ENCODE measurements at places on chromosomes 5 and 9.

DNA sequence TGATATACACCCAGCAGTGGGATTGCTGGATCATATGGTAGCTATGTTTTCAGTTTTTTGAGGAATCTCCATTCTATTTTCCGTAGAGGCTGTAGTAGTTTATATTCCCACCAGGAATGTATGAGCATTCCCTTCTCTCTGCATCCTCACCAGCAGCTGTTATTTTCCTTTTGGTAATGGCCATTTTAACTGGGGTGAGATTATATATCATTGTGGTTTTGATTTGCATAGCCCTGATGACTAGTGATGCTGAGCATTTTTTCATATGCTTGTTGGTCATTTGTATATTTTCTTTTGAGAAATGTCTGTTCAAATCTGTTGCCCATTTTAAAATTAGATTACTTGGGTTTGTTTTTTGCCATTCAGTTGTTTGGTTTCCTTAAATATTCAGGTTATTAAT is 11.2 kb upstream of the PPIC start:
- no peak for DNase-seq

DNA sequence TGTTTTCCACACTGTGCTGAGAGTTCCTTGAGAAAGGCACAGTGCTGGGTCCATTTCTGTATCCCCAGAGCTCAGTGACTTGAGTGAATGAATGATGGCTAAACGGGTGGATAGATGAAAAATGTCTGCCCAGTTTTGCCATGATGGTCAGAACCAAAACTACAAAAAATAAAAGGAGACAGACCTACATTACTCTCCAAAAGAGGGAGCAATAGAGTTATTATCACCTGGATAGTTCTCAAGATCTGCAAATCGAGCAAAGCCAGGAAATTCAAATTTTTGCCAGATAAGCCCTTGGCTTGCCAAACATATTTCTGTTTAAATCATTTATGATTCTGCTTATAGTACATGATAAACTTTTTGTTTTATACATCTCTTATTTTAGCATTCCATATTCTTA is 214.2 kb upstream of the ZNF462 start:
- DNase-seq, result no peak

GRCh38 chr5:56501781-56502557 is 268.8 kb upstream of the ANKRD55 start:
- no peak for DNase-seq

DNA sequence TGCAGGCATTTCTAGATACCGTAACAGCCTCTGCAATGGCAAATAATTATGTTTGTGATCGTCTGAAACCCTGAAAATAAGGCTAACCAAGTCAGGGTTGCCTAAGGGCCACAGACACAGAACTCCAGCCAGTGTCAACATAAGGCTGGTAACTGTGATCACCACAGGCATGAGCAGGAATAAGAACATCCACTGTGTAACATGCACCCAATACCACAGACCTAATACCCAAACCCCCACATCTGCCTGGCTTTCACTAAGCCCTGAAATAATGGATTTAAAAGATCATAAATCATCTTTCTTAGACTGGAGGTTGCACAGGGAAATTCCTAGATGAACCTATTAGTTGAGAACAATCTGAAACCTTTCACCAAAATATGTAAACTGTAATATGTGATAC is 394.5 kb downstream of the NFIB start:
- no peak for DNase-seq

DNA sequence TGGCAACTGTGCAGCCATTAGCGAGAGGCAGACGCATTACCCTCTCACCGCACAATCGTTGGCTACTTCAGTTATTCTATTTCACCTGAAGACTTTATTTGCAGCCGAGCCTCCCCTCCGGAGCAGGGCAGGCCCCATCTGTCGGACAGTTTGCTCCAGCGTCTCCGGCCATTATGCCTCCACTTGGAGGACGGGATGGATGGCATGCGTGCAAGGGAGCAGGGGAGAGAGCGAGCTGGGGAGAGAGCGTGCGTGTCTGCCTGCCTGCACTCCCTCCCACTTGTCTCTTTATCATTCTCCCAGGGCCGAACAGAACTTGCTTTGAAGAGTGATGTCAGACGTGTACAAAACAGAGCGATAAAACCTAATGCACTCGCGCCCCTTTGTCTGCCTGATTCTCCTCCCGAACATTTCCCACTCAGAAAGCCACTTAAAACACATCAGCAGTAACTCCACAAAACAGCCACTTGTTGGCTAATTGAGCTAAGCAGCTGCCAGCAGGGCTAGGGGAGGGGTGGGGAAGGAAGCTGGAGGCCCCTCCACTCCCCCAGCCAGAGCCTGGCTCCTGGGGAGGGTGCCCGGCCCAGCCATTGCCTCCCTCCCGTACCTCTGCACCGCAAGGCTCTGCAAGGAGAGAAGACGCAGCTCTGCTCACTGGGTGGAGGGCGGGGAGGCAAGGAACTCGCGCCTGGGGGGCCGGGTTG is 43.4 kb upstream of the FUBP3 start:
- DNase-seq, result no peak

DNA sequence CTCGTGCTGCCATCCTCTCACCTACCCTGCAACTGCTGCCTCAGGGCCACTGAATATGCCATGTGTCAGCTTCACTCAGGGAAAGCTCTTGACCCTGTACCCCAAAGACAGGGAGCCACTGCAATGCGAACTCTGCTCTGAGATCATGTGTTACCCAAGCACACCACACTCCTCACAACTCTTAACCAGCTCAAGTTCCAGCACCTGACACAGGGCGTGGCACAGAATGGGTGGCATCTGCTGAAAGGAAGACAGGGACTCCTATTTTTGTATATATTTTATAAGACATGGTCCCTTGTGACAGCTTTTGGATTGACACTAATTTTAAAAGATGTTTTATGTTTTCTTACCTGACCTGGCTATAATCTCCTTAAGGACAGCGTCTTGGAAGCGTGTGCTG is 10.7 kb downstream of the PHYKPL start:
- no peak for DNase-seq

- DNase-seq, result no peak
Observed at GRCh38 chr9:88684046-88684445, 149.1 kb downstream of the NXNL2 start.

- no peak for DNase-seq
Observed at GRCh38 chr9:72440992-72441847, 76.2 kb upstream of the ZFAND5 start.

GRCh38 chr9:38166501-38166900 is 97.5 kb upstream of the SHB start:
- DNase-seq, result no peak

DNA sequence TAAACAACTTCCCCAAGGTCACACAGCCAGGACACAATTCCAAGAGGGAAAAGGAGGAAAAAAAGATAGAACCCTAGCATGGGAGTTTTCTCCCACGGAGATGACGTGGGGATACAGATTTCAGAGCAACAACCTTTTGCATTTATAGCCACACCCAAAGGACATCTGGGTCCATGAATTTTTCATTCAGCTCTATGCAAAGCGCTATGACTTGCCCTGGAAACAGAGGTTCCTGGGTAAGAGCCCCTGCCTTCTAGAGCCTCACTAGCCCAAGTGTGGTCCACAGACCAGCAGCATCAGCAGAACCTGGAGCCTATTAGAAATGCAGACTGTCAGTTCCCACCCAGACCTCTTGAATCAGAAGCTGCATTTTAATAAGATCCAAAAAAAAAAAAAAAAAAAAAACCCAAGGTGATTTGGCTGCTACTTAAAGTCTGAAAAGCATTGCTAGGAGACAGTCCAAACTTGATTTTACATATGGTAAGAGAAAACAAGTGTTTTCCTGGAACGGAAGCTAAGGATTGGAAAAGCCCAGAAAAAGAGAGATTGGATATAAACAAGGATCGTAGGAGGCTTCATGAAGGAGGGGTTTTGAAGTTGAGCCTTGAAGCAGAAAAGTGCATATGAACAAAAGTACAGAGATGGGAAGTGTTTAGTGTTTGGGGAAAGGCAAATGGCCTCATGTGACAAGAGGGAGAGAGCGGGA is 17.6 kb upstream of the ADAM19 start:
- DNase-seq, result no peak

- DNase-seq, result no peak
Observed at GRCh38 chr9:14768405-14769229, 46.1 kb upstream of the CER1 start.

- no peak for DNase-seq
Observed at GRCh38 chr5:78727786-78728761, 79.5 kb upstream of the LHFPL2 start.

- DNase-seq, result no peak
Observed at GRCh38 chr9:133855802-133856521, 117.8 kb upstream of the SARDH start.

GRCh38 chr9:118423021-118423420 is 718.8 kb downstream of the TLR4 start:
- no peak for DNase-seq

DNA sequence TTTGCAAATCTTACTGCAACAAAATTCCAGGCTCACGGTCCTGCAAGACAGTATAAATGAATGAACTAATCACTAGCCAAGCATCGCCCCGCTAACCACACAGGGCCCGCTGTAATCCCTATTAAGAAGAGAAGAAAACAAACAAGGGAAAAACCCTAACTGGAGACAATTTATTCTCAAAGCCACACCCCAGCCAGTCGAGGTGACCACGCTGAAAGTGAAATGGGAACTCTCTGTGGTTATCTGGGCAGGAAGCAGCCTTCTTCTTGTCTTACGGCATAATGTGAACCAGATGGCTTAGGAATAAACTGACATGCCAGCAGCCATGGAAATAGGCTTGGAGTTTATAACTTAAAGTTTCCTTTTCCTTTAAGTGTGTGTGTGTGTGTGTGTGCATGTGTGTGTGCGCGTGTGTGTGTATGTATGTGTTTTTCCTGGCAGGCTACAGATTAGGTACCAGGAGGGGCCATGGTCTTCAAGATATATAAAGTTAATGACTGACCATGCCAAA is 120.2 kb downstream of the SEMA6A start:
- DNase-seq, result no peak

DNA sequence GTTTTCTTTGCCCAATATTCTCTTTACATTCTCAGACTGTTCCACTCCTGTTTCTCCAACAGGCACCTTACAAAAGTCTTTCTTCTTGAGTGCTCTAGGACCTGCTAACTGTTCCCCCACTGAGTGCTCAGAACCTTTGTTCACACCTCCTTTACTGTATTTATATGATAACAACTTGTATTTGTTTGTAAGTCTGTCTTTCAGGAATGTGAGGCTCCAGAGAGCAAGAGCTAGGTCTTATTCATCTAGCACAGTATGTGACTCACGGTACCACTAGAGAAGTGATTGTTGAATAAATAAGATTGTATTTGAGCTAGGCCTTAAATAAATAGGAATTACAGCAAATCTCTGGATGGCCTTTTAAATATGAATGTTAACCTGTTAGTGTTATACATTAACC is 42.5 kb upstream of the MYOT start:
- DNase-seq, result no peak

GRCh38 chr9:73640971-73641370 is 489.3 kb downstream of the ANXA1 start:
- DNase-seq, result no peak

- DNase-seq, result no peak
Observed at GRCh38 chr5:142342128-142342981, 17.5 kb upstream of the SPRY4 start.

GRCh38 chr5:34831303-34831702 is 7.7 kb upstream of the TTC23L start:
- no peak for DNase-seq

GRCh38 chr9:35859310-35859989 is 10.8 kb downstream of the OR13J1 start:
- DNase-seq, result no peak

- no peak for DNase-seq
Observed at GRCh38 chr5:97635553-97635952, 452.5 kb upstream of the RIOK2 start.

- DNase-seq, result no peak
Observed at GRCh38 chr9:115921301-115921700, 232.3 kb upstream of the PAPPA start.

DNA sequence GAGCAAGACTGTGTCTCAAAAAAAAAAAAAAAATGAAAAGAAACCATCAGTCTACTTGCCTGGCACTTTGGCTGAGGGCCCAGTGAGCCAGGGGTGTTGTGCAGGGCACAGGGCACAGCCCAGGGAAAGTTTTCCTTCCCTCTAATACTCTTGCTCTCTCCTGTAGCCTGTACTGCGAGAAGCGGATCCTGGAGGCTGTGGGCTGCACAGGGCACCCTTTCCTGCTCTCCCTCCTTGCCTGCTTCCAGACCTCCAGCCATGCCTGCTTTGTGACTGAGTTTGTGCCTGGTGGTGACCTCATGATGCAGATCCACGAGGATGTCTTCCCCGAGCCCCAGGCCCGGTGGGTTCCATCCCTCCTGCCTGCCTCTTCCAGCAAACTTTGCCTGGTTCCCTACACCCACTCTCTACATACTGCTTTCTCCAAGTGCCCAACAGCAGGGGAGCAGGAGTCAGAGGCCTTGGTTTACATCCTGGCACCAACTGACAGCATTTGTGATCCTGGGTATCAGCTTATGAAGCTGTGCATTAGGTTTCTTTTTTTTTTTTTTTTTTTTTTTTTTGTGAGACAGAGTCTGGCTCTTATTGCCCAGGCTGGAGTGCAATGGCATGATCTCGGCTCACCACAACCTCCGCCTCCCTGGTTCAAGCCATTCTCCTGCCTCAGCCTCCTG is 7.2 kb downstream of the ZDHHC12 start:
- no peak for DNase-seq

DNA sequence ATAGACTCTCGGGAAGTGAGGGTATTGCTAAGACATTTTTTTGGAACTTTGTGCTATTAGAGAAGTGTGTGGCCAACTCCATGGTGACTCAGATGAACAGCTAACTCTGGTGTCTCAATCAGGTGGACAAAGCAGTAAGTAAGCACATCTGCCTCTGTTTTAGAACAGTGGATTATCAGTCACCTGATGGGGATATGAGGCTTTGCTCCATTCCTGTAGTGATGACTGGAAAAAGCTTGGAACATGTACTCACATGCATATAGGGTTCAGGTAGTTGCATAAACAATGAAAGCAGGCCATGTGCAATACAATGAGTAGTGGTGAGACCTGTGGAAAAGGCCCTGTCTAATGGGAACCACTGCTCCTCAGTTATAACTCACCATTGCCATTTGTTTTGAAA is 168.2 kb upstream of the FBN2 start:
- no peak for DNase-seq

DNA sequence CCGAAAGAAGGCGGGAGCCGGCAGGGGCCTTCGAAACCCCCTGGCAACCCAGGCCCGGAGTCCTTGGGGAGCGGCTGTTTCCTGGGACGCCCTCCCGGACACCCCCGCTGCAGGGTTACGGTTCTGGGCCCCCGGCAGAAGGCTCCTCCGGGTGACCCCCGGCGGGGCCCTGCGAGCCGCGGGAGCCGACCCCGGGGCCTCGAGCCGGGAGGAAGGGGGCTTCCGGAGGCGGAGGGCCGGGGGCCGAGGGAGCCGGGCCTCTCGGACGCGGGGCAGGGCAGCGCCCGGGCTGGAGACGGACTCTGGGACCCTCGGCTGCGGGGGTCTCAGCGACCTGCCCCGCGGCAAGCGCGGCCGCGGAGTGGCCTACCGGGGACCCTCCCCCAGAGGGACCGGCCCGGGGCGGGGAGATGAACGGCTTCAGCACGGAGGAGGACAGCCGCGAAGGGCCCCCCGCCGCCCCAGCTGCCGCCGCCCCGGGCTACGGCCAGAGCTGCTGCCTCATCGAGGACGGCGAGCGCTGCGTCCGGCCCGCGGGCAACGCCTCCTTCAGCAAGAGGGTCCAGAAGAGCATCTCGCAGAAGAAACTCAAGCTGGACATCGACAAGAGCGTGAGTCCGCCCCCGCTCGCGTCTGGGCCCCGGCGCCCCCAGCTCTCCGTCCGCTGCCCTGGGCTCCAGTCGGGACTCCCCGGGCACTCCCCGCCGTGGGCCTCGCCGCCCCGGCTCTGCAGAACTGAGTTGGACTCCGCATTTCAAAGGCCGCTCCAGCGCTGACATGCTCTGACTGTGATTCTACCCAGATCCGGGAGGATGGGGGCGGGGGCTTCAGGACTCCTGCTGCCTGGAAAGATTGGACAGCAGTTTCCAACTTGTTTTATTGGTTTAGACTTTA is 645 bp downstream of the SAP30L start:
- peak; percentile 13 for DNase-seq
